ENCODE measurements at places on chromosomes 12 and 14.

DNA sequence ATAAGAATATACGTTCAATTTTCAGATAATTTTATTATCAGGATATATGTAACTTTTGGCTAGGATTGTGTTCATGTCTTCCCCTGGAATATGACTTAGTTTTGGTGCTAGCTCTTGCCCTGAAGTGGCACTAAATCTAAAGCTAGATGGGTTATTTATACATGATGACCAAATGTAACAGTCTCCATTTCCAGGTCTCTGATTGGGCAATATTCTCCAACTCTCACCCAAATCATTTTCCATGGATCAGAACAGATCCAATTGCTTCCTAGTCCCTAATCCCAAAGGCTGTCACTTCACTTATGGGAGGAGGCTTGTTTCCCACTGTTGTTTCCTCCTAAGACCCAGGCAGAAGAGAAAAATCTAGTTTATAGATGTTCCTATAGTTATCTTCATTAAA, 274.6 kb upstream of the SLC16A7 start:
- no peak for DNase-seq

DNA sequence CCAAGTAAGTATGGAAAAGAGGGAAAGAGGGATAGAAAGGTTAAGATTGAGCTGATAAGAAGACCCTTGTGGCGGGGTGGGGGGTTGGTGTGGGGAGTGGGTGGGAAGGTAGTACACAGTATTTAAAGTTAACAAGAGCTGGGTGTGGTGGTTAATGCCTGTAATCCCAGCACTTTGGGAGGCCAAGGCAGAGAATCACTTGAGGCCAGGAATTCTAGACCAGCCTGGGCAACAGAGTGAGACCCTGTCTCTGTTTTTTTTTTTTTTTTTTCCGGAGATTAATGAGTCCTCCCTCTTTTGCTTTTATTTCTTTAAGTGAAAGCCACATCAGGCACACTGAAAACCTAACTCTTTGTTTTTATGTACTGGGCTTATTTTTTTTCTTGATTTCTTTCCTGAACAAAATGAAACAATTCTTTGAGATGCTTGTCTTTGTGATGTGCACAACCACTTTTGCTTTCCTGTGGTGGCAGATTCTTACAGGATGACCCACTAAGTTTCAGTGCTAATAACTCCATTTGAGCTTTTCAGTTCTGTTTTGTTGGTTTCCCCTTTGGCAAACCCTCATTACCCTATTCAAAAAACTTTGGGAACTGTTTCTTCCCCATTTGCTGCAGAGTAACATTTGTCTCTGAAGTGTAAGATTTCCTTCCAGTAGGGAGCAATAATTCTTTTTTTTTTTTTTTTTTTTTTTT, 54.8 kb downstream of the WNK1 start:
- peak; percentile 18 for DNase-seq

DNA sequence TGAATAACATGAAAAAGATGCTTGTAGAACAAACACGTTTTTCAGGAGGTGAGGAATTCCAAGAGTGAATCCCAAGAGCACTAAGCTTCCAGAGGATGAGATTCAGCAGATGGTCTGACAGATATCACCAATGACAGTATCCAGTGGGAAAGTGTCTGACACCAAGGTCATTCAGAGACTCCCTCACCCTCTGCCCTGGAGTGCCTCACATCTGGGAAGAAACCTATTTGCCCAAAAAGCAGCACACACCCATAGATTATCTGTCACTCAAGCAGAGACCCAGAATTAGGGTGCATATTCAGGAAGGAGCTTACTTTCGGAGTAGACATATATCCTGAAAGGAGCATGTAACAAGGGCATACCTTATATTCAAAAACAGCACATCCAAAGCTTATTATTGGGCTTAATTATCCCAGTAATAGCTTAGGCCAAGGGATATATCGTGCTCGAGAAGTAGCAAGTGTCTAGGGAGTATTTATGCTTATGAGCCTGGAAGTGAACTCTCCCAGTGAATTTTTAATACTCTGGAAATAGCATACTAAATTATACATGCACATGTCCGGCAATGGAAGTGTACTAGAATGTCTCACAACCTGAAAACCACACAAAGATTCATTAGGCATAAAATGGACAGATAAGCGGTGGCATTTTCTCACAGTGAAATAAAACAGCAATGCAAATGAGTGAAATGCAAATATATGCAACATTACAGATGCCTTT, 998.1 kb upstream of the TMEM132C start:
- peak; percentile 30 for DNase-seq

GRCh38 chr12:64273527-64274403, 51.7 kb upstream of the KICS2 start:
- no peak for DNase-seq

DNA sequence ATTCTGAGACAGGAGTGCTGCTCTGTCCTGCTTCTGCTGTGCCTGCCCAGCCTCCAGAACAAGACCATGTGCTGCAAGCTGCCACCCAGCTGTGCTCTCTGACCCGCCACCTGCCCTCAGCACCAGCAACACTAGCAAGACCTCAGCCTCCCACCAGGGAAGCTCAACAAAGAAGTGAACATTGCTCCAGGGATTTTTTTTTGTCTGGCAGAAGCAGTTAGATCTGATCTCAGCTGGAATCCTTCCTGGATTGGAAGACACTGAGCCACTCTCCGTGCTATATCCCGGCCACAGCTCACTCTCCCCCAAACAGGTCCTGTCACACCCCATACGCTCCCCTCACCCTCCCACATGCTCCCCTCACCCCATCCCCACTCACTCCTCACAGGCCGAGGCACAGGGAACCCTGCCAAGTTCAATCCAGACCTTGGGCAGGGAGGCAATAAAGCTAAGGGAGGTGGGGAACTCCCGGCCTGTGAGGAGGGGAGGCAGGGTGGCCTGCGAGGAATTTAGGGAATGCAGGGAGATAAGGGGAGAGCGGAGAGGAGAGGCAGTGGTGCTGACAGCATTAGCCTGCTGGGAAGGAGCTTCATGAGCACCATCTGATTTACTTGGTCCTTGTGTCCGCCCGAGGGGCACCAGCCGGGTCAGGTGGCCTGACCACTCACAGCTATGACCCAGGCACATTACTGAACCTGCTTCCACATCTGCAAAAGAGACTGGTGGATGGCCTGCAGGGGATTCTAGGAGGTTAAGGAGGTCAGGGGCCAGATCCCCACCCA, 29.7 kb downstream of the CCDC85C start:
- DNase-seq, result peak; percentile 50

GRCh38 chr12:120628919-120629318, 11.5 kb upstream of the CABP1 start:
- no peak for DNase-seq

DNA sequence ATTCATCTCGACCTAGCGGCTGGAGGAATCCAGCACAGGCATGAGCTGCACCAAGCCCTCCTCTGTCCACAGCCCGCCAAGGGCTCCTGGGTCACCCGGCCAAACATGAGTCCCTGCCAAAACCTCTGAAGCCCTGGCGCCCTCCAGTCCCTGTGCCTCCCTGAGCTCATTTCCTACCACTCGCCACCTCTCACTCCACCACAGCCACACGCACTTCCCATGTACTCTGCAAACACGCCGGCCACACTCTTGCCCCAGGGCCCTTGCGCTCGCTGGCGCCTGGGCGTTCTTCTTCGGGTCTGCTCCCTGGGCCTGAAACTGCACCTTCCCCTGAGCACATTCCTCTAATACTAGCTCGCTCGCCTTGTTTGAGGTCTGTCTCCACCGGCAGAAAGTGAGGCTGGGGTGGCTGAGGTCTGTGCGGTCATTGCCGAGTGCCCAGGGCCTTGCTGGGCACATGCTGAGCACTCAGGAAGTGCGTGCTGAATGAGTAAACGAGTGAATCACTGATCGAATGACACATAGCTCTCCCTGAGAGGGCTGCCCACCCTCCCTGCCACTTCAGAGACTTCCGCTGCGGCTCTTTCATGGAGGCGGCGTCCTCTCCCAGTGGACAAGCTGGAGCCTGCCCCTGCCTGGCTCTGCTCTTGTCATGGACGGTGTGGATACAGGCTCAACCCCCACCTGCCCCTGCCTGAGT, 33.7 kb upstream of the DLK1 start:
- peak; percentile 82 for DNase-seq

- no peak for DNase-seq
These were observed 120.6 kb upstream of the FKBP4 start for GRCh38 chr12:2673966-2674810.

- DNase-seq, result peak; percentile 69
These were observed 248.1 kb downstream of the DPY19L2 start for GRCh38 chr12:63420206-63420644.

DNA sequence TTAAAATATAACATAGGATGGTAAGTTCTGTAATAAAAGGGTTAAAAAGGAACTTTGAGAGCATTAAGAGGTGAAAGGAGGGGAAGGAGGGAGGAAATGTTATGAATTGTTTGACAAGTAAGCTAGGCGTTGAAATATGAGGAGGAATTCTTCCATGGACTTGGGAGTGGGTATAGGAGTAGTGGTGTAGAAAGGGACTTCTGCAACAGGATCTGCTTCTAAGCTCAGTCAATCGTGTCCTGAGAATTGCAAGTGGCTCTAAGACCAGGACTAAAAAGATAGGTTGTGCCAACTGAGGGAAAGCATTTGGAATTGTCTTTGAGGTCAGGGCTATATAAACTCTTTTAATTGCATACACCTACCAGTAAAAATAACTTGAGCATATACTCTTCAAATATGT, 74.1 kb upstream of the SLC38A2 start:
- no peak for DNase-seq

DNA sequence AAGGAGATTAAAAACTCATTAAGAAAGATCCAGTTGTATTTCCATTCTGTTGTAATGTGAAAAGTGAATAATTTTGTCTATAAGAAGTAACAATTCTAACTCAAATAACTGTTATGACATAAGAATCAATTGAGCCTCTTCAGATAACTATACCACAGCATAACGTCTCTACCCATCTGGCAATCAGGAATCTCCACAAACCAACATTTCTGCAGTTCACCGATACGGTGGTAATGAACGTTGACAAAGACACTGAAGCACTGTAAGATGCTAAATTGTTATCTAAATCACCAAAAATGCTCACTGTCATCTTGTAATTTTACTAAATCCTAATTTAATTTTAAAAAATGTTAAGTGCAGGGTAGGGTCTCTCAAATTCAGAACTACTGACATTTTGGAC, 130.9 kb upstream of the USP15 start:
- DNase-seq, result no peak

DNA sequence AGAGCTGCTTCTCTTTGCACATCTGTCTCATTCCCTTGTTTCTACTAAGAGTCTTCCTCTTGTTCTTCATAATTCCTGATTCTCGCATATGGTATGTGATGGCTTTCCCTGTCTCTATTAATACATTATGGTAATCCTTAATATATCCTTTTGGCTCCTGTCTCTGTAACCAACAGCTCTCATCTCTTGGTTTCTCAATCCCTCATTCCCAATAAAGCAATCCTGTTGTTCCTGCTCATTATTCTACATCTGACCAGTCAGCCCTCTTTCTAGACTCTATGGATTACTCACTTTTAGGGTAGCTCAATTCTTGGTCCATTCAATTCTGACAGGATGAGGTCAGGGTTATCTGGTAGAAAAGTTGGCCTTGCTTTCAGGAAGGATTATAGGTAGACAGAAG, 349.9 kb downstream of the LRIG3 start:
- DNase-seq, result no peak

DNA sequence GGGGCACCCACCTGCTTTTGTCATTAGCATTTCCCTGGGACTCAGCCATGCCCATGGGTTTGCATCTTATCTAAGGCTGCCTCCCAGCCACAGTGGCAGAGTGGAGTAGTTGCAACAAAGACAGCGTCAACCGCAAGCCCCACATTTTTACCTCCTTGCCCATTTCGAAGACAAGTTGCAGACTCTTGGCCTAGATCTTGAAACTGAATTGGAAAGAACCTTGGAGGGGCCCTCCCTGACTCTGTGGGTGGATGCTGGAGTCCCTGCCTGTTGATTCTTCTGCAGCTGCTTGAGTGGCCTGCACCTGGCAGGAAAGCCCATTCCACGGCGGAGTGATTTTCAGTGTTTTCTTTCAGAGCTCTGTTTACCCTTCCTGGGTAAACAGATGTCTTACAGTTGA, 309.0 kb downstream of the VRK1 start:
- no peak for DNase-seq

DNA sequence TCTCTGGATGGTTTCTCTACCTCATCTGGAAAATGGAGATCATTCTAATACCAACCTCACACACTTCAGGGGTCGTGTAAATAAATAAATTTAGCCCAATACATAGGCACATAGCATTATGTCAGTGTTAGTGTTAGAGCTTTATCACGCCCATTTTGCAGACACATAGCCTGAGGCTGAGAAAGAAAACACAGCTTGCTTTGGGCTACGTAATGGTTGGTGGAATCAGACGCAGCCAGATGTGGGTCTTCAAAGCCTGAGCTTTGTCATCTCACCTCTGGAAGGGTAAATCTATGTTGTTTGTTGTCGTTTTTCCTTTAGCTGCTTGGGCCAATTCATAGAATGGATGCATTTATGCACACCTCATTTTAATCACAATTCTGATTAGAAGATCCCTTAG, 191.6 kb downstream of the RBM19 start:
- DNase-seq, result no peak

- peak; percentile 28 for DNase-seq
These were observed 128.1 kb upstream of the HMGA2 start for GRCh38 chr12:65696227-65696626.

DNA sequence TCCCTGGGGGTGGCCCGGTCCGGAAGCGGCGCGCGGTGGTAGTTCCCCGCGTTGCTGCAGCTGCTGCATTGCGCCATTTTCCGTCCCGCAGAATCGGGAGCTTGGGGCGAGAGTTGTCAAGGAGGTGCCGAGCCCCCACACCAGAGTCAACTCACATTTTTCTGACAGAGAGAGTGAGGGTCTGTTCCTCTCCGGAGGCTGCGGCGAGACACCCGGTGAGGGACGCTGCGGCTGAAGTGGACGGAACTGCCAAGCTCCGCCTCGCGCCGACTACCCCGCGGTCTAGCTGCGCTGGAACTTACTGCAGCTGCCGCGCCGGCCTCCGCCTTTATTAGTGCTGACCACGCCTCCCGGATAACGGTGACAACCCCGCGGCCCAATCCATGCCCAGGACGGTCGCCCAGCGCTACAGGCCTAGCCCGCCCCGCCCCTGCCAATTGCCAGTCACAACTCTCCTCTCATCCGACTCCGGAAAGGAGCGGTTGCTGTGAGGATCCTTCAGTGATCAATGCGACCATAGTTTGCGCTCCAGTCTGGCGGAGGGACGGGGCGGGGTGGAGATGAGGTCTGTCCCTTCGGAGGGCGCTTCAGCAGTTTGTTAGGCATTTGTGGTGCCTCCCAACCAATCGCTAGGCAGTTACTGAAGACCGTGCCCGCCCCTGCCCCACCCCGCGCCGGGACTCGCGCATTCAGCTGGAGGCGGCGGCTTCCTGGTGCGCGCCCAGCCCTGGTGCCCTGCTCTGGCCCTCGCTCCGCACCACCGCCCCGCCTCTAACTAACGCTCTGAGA, at the start of gene VAMP1:
Gene VAMP1, minus strand, starts transcription at position 303 of the 789 bp plus-strand sequence. Its CDS starts 146 bp downstream, at position 157.
- peak; percentile 97 for DNase-seq

- DNase-seq, result peak; percentile 22
These were observed 34.4 kb downstream of the WBP11 start for GRCh38 chr12:14768823-14769405.

GRCh38 chr12:125137766-125138344, 72.6 kb downstream of the AACS start:
- DNase-seq, result no peak
